Stimulated activated CD8-positive, alpha-beta memory T cell treated with anti-CD3 and anti-CD28 coated beads, Interleukin-7, amount 100 ng/mL, for 1 hour (primary cell): ENCODE measurements at places on chromosomes 12 and 14.
A peak's percentile ranks its signal among the peaks of the same experiment; 100 is the strongest.

GRCh38 chr12:131456301-131457027 is 254.4 kb upstream of the SFSWAP start:
- no peak for DNase-seq

GRCh38 chr12:113056631-113057488 is at the start of gene DTX1:
TSS of gene DTX1 (plus strand) at chr12:113056730. CDS start at chr12:113058193, 1,463 bp downstream.
- DNase-seq = no peak

DNA sequence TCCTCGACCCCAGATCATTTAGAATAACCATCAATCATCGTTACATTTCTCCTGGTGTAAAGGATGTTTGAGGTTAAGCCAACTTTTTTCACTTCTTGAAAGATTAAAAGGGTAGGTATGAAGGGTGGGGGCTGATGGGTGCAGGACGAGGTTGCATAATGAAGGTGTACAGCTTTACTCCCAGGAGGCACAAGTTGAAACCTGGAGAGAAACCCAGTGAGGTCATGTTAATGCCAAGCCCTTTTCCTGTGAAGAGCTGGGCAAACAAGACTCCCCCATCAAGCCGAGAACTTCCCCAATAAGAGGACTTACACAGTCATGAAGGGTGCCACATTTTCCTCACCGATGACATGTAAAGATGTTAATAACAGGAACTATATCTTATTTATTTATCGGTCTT is 84.3 kb downstream of the FZD10 start:
- DNase-seq = no peak

GRCh38 chr12:131674373-131674772 is 36.5 kb upstream of the SFSWAP start:
- DNase-seq = no peak

- no peak for DNase-seq
These were observed 180.2 kb downstream of the EPS8 start for GRCh38 chr12:15608941-15609340.

- DNase-seq = no peak
These were observed 19.6 kb upstream of the LRP1-AS start for GRCh38 chr12:57166971-57167371.

DNA sequence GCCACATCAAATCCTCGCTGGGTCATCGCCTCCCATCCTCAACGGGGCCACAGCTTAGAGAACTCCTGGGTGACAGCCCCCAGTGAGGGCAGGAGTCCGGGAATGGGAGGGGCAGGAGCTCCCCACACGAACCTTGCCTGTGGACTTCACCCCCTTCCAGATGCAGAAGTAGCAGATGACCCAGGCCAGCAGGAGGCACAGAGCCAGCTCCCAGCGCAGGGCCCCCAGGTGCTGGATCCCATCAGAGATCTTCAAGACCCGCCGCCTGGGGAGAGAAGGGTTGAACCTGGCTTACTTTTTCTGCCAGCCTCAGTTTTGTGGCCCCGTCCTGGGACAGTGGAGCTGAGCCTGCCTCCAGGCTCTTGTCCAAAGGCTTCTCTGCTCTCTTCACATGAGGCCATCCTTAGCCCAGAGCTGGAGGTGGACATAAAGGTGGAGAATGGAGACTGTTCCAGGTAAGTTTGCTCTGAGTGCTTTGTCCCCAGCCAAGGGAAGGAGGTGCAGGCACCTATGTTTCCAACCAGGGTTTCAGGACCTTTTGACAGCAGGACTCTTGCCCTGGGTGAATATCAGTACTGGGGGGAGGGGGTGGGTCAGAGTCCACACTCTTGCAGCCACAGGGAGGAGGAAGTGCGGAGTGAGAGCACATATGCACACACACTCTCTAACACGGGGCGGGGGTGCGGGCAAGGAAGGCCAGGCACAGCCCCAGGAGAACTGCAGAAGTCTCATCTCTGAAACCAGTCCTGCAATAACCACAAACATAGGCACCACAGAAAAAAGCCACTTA is 23.3 kb upstream of the SLC6A12 start:
- DNase-seq = no peak

DNA sequence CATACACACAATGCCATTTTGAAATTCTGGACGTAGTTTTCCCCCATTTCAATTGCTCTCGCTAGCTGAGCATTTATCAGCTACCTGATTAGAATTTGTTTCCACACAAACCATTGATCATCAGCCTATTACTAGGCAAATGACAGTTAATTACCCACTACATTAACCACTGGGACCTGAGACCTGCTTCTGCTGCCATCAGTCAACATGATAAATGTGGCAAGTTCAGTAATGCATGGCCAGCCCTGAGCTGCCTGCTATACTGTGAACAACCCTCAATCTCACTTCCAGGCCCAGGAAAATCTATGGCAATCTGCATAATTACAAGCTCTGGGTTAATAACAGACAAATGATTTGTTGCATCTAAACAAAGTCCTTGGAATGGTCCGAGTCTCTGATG is 43.5 kb downstream of the LMO3 start:
- no peak for DNase-seq

GRCh38 chr14:37147310-37147880 is 25.0 kb downstream of the SLC25A21 start:
- DNase-seq = no peak

- DNase-seq = no peak
These were observed 60.4 kb upstream of the FAR2 start for GRCh38 chr12:29088611-29089219.

DNA sequence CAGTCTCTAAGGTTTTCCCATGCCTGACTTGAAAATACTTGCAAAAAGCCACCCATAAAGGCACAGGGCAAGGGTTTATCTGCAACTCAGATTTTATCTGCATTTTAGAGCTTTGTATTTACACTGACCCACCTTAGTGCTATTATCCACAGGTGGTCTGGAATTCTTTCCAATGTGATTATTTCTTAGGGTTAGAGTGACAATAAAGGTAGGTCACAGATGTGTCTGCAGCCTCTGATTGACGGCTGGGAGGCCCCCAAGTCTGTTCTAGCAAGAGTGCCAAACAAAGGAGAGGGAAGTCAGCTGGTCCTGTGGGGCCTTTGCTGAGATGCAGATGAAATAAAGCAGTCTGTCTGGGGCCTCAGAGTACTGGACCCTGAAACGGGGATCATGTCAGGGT is 64.0 kb downstream of the FRMD6 start:
- DNase-seq = no peak

- no peak for DNase-seq
These were observed 28.9 kb downstream of the RIMBP2 start for GRCh38 chr12:130687190-130687589.

DNA sequence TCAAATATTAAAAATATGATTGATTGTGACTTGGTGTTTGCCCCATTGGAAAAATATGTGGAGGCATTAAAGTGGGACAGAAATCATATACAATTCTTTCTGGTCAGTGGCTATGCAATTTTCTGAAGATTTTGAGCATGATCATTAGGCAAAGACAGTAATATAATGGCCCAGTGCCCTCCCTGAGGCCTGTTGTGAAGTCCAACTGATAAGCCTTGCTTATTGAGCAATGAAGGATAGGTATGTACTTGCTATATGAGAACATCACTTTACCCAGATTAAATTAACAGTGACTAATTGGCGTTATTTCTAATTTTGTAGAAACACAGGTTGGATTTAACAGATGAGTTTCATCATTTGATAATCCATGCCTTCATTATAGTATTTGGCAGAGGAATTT is 57.1 kb downstream of the NKX2-1 start:
- no peak for DNase-seq

GRCh38 chr12:12839873-12840579 is 26.9 kb downstream of the DDX47 start:
- no peak for DNase-seq

DNA sequence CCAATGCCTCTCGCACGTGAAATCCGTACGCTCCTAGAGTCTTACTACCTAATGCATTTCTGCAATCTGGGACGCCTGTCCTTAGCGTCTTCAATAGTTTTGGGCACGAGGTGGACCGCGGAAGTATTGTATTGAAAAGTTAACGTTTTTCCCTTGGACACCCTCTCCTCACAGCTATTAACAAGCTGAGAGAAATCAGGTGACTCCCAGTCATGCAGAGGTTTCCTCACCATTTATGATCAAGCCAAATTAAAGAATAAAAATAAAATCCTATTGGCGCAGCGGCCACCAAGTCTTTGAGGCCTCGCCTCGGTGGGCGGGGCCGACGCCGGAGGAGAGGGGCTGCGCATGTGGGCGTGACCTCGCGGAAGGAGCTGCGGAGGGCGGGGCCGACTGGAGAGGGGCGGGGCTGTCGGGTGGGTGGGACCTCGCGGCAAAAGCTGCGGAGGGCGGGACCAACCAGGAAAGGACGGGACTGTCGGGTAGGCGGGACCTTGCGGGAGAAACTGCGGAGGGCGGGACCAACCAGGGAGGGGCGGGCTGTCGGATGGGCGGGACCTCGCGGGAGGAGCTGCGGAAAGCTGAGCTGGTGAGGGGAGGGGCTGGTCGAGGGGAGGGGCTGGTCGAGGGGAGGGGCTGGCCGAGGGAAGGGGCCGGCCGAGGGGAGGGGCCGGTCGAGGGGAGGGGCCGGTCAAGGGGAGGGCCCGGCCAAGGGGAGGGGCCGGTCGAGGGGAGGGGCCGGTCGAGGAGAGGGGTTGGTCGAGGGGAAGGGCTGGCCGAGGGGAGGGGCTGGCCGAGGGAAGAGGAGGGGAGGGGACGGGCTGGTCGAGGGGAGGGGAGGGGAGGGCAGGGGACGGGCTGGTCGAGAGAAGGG is 1.1 kb upstream of the PPP2R5C start:
- peak; percentile 95 for DNase-seq

- no peak for DNase-seq
These were observed 4.9 kb downstream of the CD9 start for GRCh38 chr12:6205144-6205539.

GRCh38 chr12:97575403-97576193 is 113.0 kb downstream of the RMST start:
- DNase-seq = no peak

- no peak for DNase-seq
These were observed 116.8 kb upstream of the SLC38A4 start for GRCh38 chr12:46942579-46942978.

DNA sequence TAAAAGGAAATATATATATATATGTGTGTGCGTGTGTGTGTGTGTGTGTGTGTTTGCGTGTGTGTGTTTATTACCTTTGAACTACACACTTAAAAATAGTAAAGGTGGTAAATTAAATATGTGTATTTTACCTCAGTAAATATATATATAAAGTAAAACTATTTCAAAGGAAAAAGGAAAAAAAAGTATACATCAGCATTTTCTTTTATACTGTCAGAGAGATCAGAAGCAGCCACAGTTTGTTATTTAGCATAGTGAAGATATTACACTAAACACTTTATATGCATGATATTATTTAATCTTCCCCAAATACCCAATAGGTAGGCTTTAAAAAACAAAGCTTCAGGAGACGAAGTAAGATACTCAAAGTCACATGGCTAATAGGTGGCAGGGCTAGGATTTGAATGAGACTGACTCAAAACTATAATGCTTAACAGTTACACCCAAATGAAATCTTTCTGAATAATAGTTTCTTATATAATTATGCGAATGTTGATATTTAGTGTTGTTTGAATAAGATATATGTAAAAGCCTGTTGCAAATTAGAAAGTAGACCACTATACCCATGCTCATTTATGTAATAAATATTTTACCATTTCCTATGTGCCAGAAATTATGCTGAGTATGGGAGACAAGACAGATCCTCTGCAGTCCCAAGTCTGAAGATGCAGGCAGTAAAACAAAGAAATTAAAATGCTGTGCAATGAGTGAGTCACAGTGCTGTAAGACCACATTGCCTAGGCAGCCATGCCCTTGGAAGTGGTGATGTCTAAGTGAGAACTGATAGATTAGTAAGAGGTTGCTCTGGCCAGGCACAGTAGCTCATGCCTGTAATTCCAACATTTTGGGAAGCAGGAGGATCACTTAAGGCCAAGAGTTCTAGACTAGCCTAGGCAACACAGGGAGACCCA is 66.1 kb downstream of the PDZRN4 start:
- no peak for DNase-seq

GRCh38 chr14:60092526-60092920 is 800 bp downstream of the PCNX4 start:
- no peak for DNase-seq

DNA sequence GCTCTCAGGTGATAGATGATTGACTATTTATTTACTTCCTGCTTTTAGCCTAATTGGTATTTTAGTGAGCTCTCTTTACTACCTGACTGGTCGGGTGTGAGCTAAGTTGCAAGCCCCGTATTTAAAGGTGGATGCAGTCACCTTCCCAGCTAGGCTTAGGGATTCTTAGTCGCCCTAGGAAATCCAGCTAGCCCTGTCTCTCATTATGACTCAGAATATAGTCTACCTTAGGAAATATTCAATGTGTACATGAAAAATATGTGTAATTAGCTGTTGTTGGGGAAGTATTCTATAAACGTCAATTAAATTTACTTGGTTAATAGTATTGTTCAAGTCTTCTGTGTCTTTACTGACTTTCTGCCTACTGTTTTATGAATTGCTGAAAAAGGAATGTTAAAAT is 306.9 kb upstream of the DIO2 start:
- DNase-seq = no peak

GRCh38 chr12:106910202-106910601 is 45.5 kb upstream of the TMEM263 start:
- DNase-seq = no peak

GRCh38 chr14:68361231-68361630 is 431.6 kb downstream of the ZFP36L1 start:
- DNase-seq = no peak

DNA sequence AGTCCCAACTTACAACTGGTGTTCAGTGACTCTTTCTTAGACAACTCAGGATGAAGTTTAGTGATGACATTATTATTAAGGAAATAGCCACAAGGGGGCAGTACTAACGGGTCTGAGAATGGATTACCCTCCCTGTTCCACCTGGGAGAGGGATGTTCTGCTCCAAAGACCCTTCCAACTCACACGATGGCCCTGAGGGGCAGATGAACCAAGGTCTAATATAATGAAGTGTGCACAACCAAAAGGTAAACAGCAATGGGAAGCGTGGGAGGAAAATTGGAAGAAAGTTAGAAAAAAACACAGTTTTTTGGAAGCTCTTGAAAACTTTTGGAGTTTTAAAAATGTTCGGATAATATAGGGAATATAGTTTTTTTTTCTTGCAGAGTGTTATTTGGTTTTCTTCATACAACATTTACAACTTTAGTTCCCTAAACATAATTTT is 24.0 kb downstream of the FGF6 start:
- DNase-seq = no peak

- DNase-seq = no peak
These were observed 436 bp downstream of the ASB2 start for GRCh38 chr14:93975791-93976476.

DNA sequence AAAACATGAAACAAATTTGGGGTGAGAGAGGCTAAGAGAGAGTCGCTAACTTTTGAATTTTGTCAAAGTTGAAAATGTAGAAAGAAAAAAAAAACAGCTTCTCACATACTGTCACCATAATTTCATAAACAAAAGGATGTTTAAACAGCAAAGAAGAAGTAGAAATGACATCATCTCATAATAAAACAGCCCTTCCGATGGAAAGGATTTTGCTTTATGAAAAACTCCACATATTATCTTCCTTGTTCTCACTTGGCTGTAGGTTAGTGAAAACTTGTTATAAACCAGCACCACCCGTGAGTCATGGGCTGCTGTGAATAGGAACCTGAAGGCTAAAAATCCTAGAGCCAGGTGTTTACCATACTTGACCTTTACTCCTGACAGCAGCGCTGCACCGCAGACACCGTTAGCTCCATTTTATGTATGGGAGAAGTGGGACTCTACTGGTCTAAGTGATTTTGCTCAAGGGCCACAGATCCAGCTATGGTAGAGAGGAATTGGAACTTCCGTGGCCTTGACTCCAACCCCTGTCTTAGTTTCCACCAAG is 63.0 kb upstream of the VRK1 start:
- no peak for DNase-seq
